ENCODE measurements at places on chromosomes 1 and 21.

- DNase-seq = peak; percentile 60
These were observed 681 bp downstream of the B4GALT2 start for GRCh38 chr1:43979528-43980254.

DNA sequence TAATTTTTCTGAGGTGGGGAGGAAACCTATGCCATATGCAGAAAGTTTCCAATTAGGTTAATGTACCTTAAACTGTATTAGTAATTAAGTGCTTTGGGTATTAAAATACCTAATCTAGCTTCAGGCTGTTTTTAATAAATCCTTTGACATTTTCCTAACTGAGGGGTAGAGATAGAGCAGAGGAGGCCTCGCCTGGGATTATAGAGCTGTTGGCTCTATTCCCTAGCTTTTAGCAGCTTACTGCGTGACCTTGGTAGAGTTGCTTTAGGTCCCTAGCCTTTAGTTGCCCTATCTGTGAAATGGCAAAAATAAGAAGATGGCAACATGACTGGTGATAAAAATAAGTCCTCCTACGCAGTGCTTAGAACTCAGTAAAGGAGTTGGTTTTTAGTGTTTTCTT is 621.0 kb downstream of the LMO4 start:
- DNase-seq = no peak

DNA sequence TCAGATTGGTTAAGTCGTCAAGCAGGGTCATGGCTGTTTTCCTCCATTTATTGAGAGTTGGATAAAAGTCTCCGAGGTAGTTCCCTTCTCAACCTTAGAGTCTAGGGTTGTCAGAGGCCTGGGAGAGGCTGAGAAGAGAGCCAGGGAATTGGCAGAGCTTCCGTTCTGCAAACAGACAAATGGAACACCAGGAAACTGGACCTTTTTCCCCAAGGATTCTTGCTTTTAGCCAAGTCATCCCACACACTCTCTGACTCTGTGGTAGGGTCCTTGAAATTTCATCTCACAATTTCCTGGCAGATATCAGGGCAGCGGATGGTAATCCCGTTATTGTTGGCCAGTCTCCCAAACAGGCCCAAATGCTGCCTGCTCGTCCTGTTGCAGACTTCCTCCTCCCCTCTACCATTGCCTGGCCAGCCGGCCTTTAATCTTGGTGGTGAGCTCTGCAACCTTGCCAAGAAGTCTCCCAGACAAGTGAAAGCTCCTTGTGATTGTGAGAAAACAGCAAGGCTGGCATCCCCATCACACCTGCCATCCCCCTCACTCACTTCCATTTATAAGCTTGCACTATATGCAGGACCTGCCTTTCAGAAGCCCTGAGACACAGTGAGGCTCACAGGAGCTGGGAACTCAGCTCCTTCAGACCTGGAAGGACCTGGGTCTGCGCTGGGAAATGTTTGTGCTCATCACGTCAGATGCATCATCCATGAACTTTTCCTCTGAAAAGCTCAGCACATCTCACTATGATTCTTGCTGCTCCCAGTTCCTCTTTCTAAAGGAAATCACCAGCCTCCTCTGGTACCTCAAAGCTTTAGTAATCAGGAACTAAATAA is 13.7 kb upstream of the SRP9 start:
- DNase-seq = no peak

DNA sequence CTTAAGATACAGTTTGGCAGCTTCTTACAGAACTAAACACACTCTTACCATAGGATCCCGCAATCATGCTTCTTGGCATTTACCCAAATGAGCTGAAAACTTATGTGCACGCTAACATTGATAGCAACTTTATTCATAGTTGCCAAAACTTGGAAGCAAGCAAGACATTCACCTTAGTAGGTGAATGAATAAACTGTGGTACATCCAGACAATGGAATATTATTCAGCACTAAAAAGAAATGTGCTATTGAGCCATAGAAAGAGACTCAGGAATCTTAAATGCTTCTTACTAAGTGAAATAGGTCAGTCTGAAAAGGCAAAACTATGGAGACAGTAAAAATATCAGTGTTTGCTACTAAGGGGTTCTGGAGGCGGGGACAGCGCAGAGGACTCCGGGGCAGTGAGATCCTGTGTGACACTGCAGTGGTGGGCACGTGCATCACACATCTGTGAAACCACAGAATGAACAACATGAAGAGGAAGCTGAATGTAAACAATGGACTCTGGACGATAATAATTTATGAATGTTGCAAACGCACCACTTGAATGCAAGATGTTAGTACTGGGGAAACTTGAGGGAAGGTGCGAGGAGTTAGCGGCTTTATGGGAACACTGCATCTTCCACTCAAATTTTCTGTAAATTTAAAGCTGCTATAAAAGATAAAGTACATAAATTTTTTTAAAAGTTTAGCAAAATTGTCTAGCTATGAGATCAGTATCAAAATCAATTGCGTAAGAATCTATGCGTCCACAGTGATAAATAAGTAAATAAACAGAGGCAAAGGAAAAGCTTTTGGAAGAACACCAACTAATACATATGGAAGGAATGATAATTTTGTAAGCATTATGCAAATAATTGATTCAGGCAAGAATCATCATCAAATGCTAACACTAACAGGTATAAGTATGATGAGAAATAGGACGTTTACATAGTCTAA is 15.4 kb upstream of the SPATC1L start:
- no peak for DNase-seq

- DNase-seq = no peak
These were observed 24.4 kb downstream of the KCNA2 start for GRCh38 chr1:110581682-110582145.

DNA sequence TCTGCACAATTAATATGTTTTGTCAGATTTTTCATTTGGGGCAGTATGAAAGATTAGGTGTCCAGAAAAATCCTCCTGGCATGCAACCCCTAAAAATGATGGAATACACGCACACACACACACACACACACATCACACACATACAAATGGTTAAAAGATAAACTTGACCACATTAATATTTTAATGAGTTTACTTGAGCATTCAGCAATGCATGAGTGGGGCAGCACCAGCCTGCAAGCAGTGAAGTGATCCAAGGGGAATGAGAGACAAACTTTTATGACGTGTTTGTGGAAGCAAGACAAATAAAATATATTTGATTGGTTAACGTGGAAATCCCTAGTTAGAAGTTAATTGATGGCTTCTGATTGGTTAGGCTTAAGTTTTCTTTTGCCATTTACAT is 29.1 kb upstream of the SOAT1 start:
- DNase-seq = no peak

- no peak for DNase-seq
These were observed 2.8 kb downstream of the POLR3GL start for GRCh38 chr1:145967288-145967687.

GRCh38 chr1:68442822-68443556 is 6.8 kb downstream of the RPE65 start:
- DNase-seq = peak; percentile 5

DNA sequence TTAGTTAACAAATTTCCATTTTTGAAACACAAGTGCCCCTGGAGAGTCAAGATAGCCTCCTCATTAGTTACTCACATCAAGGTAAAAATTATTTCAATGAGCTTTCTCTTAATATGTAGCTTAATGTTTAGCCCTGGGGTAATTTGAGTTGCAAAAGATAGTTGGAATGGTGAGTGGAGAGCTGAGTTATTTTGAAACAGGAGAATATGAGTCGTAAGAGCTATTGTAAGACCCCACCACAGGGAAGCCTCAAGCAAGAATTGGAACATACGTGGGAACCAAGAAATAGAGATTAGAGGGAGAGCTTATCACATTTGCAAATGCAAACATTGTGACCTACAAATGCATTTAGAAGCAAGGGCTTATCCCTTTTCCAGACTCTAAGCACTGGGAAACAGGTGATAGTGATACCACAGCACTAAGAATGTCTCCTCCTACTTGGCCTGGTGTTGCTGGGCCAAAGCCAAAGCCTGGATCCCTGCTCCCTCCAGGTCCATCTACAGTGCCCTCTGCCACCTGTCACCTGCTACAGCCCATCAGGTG is 635.1 kb downstream of the PTPRC start:
- no peak for DNase-seq

DNA sequence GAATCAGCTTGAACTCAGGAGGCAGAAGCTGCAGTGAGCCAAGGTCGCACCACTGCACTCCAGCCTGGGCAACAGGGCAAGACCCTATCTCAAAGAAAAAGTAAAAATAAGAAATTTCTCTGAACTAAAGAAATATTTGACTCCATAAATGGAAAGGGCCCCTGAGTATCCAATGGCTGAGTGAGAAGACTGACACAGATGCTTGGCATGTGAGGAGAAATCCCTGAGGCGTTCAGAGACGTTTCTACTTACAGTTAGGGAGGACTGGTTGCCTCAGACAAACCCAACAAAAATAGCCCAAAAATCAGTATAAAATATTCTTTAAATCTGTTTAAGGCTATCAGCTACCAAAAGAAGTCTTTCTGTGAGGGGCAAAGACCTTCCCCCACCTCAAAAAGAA is 3.0 kb upstream of the SUMO3 start:
- DNase-seq = no peak

- no peak for DNase-seq
These were observed 207.2 kb downstream of the TOMM20 start for GRCh38 chr1:234921266-234922062.

- no peak for DNase-seq
These were observed 22.1 kb downstream of the ARHGEF10L start for GRCh38 chr1:17561561-17561985.

DNA sequence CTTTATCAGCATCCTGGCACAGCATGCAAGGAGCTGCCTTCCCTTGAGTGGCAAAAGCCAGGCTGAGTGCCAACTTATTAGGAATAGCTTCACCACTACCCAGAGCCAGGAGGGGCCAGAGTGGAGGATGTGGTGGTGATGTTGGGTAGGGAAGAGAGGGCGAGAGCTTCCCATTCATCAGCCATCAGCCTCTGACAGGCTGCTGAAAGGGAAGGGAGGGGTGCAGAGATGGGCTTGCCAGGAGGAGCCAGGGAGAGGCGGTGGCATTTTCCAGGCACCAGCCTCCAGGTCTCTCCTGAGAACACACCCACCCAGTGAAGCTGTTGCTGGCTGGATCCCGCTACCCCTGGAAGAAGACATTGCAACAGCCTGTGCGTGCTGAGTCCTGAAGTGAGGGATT is 168.5 kb downstream of the ACTL8 start:
- DNase-seq = no peak

GRCh38 chr1:241485145-241485544 is 34.4 kb downstream of the FH start:
- DNase-seq = no peak
